GM04504 (cell line): ENCODE measurements at places on chromosomes 1 and 21.

DNA sequence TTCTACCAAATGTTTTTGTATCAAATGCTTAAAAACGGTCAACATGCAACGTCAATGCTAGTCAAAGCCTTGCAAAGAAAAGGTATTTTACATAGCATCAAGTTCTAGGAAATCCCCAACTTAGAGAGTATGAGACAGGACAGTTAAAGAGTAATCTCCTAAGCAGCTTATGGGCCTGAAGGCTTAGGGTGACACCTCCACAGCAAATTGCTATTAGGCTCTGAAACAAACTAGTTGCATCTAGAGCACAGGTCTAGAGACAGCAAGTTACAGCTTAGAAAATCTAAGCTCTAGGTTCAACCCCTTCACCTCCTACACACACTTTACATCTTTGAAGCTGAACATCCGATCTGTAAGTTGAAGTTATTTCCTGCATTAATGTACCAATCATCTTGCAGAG is 13.7 kb downstream of the PABPC4 start:
- no peak for DNase-seq

DNA sequence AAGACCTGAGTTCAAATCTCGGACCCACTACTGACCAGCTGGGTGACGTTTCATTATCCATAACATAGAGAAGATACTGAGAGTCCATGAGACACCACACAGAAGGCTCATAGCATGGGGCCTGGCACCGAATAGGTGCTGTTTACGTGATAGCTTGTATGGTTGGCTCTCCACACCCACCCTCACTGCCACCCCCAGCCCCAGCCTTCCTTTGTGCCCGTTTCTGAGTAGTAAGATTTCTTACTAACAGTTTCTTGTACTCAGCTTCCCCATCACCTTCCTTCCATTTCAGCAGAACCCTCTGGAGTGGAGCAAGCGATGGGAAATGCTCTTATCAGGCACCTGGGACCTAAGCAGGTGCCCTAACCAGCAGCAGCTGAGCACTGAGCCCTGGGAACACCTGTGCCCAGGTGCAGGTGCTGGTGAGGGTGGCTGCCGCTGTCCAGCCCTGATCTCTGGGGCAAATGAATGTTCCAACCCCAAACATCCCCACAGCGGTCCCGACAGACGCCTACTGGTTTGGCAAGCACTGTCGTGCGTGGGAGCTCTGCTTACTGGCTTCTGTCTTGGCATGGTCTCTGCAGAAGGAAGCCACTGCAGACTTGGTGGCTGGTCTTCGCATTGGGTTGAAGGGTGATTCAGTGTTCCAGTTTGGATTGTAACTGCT is 225.4 kb downstream of the CAMTA1 start:
- DNase-seq, result no peak

GRCh38 chr21:42632336-42632751 is 21.1 kb upstream of the PDE9A start:
- no peak for DNase-seq

DNA sequence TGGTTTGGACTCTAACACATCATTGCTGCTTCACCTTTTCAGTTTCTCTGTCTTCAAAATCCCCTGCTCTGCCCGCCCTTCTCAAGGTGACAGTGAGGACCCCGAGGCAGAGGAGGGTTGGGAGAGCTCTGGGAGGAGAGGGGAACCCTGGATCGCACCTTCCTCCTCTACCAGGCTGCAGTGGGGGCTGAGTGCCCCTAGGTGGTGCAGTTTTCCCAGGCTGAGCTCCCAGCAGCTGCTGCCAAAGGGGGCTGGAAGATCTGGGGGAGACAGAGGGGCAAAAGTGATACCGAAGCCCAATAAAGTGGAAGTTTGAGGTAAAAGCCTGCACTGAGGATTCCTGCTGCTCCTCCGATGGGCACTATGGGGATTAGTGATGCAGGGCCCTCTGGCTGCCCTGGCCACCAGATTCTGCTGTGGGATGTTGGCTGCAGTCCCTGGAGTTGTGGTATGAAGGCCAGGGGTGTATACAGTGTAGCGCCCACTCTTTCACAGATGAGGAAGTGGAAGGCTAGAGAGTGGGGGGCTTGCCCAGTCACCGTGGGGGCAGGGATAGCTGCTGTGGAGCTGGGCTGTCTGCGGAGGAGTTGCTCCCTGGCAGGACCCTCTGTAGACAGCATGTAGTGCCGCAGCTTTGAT is 40.7 kb upstream of the SCMH1 start:
- peak; percentile 3 for DNase-seq

DNA sequence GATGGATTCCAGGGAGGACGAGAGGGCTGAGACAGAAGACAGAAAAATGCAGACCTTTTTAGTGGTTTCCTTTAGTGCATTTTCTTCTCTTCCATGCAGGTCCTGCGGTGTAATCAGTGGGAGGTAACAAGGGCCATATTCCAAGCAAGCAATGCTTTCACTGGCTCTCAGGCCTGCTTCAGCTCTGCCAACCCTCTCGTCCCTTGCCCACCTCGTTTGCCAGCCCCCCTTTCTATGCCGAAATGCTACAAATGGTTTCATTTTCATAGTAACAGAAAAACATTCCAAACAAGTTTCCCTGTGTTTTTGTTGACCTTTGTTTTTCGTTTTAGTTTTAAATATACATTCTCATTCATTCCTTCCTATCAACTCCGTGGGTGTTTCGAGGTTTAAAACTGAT is 443.1 kb downstream of the TTLL7 start:
- DNase-seq, result no peak

DNA sequence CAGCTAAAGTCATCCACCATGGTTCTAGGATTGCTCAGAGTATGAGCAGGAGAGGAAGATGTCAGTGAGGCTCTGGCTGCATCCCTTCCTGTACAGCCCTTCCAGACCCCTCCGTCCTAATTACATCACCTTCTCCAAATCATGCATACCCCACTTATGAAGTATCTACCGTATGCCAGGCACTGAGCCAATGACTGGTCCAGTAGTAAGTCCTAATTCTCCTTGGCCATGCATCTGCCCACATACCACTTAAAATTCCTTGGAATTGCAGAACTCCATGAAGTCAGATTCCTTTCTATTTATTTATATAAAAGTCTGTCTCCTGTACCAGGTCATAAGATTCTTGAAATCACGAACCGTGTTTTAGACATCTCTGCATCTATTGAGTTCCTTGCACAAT is 106.1 kb downstream of the SEC16B start:
- DNase-seq, result no peak

DNA sequence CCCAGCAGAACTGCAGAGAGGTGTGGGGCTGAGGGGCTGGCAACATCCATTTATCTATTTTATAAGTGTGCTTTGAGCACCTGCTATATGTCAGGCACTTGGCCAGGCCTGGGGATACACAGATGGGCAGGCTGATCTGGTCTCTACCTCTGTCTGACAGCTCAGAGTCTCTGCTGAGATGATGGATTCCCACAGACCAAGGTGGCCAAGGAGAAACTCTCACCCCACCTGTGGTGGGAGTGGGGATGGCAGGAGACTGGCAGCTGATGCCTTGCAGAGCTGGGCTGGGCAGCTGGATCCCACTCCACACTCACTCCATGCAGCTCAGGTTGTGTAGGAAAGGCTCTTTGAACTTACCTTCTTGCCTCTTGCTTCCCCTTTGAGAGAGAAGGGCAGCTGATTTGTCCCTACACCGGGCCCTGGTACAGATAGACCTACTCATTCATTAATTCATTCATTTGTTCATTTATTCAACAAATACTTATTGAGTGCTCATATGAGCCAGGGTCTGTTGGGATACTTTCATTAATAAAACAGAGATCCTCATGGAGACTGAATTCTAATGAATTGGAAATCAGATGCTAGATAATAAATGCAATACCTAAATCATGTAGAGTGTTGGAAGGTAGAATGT is 9.0 kb downstream of the ADORA1 start:
- DNase-seq, result no peak

DNA sequence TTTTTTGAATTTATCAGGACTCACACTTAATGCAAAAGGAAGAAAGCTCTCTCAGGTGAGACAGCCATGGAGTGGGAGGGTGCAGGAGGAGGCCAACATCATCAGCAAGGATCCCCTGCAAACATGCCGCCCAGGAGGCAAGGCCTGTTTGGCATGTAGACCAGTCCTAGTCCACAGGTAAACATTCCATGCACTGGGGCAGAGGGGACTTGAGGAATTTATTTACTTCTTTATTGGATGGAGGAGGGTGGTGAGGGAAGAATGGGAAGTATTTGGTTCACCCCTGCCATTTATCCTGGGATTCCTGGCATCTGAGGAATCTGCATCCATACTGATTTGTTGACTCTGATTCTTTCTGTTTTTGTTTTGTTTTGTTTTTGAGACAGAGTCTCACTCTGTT is 1.5 kb upstream of the UQCRHL start:
- no peak for DNase-seq

- DNase-seq, result no peak
These were observed 1.6 kb downstream of the ALX3 start for GRCh38 chr1:110068646-110069403.

GRCh38 chr1:43388613-43389012 is 987 bp downstream of the MED8 start:
- DNase-seq, result no peak

DNA sequence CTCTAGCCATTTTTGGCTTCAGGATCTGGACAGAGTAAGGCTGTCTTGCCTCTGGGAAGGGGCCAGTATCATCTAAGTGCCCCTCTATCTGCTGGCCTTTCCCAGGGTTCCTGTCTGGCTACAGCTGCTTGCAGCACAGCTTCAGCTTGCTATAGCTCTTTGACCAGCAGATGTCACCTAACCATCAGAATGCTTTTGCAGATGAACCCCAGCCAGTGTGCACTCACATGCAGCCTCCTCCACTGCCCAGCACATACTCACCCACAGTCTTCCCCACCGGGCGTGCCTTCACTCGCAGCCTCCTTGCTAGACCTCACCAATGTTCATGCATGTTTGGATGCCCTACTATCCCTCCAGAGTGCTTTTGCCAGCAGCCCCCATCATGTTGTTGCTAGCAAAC is 769.0 kb downstream of the BRINP3 start:
- DNase-seq, result no peak

DNA sequence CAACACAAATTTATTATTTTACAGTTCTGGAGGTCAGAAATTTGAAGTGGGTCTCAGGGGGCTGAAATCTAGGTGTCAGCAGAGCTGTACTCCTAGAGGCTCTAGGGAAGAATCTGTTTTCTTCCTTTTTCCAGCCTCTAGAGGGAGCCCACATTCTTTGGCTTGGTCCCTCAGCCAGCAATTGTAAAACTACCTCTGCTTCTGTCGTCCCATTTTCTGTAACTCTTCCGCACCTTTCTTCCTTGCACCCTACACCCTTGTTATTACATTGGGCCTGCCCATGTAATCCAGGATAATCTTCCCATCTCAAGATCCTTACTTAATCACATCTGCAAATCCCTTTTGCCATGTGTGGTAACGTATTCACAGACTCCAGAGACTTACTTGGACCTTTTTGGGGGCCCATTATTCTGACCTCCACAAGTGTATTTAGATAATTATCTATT is 24.8 kb upstream of the THEM4 start:
- no peak for DNase-seq

GRCh38 chr1:153509729-153510354 is 25.9 kb downstream of the S100A6 start:
- no peak for DNase-seq
